Activated CD8-positive, alpha-beta memory T cell treated with anti-CD3 and anti-CD28 coated beads for 4 hours (primary cell): ENCODE measurements at places on chromosomes 1 and 21.

DNA sequence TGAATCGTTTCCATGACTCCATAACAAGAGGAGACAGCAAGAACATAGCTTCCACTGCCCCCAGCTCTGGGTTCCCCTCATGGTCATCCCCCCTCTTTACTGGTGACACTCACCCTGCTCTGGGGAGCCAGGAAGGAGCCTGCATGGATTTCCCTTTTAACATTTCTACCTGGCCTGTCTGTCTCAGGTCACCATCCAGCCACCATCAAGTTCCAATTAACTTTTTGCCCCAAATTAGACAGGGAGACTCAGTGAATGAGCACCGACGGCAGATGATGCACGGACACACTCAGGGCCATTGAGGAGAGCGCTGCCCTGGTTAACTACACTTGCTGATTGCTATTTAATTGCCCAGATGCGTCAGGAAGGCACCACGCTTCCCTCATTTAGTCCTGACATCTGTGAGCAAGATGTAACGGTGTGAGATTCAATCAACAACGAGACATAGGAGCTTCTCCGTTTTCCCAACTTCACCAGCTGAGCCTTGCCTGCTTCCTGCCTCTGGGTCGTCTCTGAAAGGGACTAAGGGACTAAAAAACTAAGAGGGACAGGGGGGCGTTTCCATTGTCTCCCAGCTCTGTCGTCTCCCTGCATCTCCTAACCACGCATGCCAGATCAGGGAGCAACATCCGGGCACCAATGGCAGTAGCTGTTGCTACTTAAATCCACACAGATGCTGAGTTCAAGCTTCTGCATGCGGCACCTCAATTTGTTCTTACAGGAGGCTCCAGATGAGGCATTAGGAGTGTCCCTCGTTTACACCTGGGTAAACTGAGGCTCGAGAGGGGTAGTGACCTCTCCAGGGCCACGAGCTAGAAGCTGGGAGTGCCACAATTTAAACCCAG is 426.7 kb downstream of the NPHP4 start:
- DNase-seq, result no peak

DNA sequence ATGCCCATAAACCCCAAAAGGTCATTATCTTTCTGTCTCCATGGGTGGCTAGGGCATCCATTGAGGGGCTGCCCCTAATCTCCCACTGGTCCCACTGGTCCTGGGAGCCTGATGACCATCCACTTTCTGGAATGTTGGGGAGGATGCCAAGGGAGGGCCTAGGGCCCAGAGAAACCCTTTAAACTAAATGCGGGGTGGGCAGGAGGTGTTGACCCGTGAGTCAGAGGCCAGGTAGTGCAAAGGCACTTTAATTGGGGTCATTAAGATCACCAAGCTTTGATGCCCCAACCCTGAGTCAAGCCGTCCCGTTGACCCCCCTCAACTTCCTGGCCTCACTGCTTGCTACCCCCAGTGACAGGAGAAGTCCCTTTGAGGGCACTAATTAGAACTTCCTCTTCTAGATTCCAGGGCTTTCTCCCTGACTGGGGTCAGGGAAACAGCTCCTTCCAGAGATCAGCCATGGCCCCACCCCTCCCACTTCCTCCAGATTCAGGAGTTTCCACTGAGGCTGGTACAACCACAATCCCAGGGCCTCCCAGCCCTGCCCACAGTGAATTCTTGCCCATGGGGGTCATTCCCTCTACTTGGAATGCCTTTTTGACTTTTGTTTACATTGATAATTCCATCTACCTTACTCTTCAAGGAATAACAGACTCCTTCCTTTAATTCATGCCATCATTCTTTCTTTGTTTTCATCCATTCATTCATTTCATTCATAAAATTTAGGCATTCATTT is 15.5 kb upstream of the SERINC2 start:
- DNase-seq, result no peak

DNA sequence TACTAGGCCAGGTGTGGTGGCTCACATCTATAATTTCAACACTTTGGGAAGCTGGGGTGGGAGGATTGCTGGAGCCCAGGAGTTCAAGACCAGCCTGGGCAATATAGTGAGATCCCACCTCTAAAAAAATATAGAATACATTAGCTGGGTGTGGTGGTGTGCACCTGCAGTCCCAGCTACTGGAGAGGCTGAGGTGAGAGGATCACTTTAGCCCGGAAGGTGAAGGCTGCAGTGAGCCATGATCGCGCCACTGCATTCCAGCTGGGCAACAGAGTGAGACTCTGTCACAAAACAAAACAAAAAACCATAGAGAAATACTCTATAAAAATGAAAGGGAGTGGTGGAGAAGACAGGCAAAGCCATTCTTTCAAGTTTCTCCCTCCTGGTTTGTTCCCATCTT is 62.1 kb downstream of the EYA3 start:
- no peak for DNase-seq

- no peak for DNase-seq
Measured at GRCh38 chr1:53766194-53766742, 27.3 kb upstream of the GLIS1 start.

GRCh38 chr1:91697416-91697815 is 188.5 kb downstream of the TGFBR3 start:
- no peak for DNase-seq

GRCh38 chr21:24826822-24827221 is 780.5 kb downstream of the MRPL39 start:
- no peak for DNase-seq
